ENCODE measurements at places on chromosomes 2 and 18.

DNA sequence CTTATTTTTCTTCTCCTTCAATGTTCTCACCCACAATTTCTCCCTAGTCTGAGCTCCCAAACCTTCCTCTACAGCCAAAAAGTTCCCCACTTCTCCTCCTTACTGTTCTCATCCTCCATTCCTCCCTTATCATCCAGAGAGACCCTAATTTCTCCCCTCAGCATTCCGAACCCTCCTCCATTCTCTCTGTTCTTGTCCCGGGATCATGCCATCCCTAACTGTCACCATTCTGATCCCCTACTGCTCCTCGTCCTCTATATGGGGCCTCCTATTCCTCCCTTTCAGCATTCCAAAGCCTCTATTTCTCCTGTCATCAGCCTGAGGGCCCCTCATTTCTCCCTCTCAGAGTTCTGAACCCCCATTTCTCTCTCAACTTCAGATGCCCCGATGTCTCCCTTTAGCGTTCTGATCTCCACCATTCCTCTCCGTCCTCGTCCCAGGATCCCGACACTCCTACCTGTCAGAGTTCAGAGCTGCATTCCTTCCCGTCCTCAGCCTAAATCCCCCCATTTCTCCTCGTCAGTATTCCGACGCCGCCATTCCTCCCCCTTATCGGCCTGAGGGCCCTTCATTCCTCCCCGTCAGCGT, 522 bp downstream of the MBD1 start:
- no peak for DNase-seq

GRCh38 chr18:43486462-43486861, 209.2 kb upstream of the SYT4 start:
- no peak for DNase-seq

DNA sequence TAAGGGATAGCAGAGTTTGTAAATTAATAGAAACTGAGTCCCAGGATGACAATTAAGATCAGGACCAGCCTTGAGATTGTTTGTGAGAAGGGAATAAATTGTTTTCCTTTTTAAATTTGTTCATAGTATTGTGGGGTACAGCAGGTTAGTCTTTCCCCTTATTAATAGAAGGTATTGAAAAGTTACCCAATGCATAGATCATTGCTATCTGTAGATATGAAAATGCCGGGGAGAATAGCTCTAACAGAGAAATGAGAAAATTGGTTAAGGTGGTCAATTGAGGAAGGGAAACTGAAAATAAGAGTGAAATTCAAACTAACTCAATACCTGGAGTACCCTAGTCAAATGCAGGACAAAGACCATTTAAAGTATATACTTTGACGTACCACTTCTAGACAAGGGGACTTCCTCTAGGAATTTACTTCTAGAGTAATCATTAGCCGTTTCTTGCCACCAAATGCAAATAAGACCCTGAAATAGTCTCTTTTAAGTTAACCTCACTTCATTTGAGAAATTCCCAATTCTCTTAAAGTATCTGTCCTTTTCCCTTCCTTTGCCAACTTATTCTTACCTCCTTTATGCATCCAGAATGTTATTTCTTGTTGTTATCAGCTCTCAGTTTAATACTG, 1224.4 kb upstream of the LRRTM1 start:
- DNase-seq = no peak

GRCh38 chr2:21423854-21424253, 300.1 kb downstream of the TDRD15 start:
- no peak for DNase-seq

GRCh38 chr2:16832910-16833309, 167.3 kb upstream of the CYRIA start:
- no peak for DNase-seq

- no peak for DNase-seq
These were observed 34.2 kb downstream of the RNU4ATAC start for GRCh38 chr2:121564905-121565304.

- no peak for DNase-seq
These were observed 33.8 kb downstream of the RBKS start for GRCh38 chr2:27856386-27856785.

GRCh38 chr2:219418155-219419011, at the start of gene DES:
TSS of gene DES (plus strand) at chr2:219418377. CDS start at chr2:219418463, 86 bp downstream.
- DNase-seq = no peak

DNA sequence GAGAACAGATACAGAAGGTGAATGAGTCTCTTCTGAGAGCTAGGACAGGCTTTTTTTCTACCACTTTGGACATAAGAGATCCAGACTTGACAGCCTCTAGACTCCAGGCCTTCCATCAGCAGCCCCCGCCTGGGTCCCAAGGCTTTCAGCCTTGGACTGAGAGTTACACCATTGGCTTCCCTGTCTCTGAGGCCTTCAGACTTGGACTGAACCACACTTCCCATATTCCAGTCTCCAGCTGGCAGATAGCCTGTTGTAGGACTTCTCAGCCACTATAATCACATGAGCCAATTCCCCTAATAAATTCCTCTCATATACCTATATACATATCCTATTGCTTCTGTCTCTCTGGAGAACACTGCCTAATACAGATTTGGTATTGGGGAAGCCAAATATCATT, 128.2 kb downstream of the MCFD2 start:
- no peak for DNase-seq

- DNase-seq = no peak
These were observed 2.2 kb upstream of the RAX start for GRCh38 chr18:59275406-59275949.

DNA sequence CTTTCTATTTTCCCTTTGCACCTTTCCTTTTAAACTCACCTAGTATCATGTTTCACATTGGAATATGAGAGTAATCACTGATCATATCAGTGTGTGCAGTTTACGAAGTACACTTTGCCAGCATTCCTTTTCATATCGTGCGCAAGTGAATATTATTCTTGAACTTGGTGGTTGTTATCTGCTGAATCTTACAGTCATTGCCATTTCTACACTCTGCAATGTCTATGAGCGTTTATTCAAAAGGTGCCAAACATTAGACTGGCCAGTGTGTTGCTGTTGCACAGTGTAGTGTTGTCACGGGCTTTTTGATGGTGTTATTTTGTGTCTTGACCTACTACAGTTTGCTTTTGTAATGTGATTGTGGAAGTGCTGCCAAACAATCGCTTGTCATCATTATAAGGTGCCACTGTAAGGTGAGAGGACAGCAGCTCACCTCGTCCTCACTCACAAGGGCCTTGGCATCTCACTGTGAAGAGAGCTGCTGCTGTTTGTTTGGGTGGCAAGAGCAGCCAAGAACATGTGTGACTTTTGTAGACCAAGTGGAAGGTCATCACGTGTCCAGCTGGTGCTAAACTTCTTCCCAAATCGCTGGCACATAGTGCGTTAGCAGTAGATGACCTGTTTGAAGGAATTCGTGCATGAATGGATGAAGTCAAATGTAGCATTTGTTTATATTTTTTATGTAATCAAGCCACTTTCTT, 113.3 kb downstream of the MYO1B start:
- no peak for DNase-seq

DNA sequence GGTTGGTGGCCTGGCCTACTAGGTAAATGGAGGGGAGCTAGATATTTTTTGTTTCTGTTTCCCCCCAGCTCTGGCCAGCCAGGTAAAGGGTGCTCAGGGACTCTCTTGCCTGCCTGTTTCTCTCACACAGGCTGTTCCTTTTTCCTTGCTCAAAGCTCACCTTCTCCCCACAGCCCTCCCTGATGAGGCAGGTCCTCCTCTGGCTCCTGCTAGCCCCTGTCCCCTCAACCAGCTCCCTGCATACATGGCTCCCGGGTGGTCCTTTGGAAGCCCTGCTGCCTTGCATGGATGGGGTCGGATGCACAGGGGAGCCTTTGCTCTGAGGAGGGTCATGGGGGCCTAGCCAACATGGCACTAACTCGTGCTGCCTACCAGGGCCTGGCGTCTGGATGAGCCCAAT, 27.8 kb downstream of the DYSF start:
- DNase-seq = no peak

- DNase-seq = no peak
These were observed 35.5 kb downstream of the IL1R2 start for GRCh38 chr2:102027036-102027980.

DNA sequence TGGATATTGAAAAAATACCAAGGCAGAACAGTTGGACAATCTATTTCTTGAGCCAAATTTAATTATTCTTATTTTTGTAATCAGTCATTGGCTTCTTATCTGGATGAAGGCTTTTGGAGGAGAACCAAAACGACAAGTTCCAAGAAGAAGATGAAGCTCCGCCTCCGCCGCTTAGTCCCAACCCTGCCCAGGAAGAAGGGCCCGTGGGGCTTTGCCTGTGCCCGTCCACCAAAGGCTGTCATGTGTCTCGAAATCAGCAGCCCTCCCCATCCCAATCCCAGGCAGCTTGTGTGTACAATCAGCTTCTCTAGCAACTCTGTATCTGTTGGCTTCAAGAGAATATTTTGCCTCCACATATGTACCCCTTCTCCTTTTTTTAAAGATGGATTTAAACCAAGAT, 24.6 kb downstream of the PTRHD1 start:
- DNase-seq = no peak

DNA sequence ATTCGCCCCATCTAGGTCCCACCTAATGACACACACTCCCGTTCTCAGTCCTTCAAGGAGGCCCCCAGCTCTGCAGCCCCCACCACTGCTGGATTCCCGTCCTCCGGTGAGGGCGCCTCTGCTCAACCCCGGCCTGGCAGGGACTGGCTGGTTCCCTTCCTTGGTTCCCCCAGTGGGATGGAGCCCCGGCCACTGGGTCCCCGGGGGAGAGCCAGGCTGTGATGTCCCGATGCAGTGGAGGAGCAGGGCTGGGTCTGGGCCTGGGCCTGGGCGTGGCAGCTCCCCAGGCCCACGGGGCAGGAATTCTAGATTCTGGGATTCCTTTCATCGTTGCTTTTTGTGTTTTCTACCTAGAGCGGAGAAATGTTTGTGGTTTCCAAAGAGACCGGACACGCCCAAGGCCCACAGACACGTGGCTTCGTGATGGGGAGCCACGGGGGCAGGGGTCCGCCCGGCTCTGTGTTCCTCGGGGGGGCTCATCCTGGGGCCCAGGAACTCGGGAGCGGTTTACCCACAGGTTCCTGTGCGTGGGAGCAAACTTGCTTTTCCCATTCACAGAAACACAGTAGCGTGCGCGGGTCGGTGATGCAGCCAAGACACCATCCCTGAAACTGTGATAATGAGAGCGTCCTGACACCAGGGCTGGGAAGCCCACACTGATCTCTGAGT, 67.0 kb downstream of the SLC66A2 start:
- DNase-seq = no peak

- DNase-seq = no peak
These were observed 90.4 kb downstream of the GULP1 start for GRCh38 chr2:188382107-188382506.

DNA sequence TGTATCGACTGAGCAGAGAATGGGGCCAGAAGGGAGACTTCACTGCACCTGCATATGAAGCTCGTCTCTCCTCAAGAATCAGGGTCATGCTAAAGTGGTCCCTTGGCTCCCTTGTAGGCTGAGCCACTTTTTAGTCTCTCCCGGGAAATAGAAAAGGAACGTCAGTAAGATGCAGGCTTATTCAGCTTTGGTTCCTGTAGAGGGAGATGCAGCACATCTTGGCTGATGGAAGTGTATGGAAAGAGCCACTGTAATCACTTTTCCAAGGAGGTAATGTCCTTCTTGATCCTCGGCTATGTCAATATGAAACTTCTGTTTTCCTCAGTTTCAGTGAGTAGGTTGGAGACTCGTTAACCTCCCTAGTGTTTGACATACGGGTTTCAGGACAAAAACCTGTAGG, 235.2 kb downstream of the GCA start:
- no peak for DNase-seq

- DNase-seq = no peak
These were observed 89.6 kb downstream of the TGFA start for GRCh38 chr2:70463997-70464396.

DNA sequence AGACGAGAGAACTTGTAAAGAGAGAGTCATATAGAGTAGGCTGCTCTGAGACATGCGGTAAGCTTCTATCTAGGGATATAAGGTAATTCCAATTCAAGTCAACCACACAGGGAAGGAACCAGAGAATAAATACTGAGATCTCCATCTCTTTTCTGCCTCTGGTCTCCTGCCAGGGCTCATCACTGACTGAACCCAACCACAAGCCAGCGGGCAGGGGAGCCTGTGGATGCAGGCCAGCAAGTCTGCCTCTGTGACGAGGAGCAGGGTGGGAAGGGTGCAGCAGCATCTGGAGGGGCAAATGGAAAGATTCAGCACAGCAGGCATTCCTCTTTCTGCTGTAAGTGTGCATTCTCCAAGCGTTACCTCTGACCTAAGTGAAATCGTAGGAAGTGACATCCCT, 82.2 kb downstream of the ICOS start:
- no peak for DNase-seq

GRCh38 chr2:150125708-150126107, 361.8 kb downstream of the RND3 start:
- no peak for DNase-seq

GRCh38 chr2:131046028-131046917, 47.0 kb downstream of the FAM168B start:
- no peak for DNase-seq

- DNase-seq = no peak
These were observed 32.7 kb upstream of the ABCA12 start for GRCh38 chr2:215171151-215171550.

- DNase-seq = no peak
These were observed 445 bp downstream of the PRPF40A start for GRCh38 chr2:152716805-152717227.

- DNase-seq = no peak
These were observed 259.6 kb upstream of the THUMPD2 start for GRCh38 chr2:40038646-40039045.

DNA sequence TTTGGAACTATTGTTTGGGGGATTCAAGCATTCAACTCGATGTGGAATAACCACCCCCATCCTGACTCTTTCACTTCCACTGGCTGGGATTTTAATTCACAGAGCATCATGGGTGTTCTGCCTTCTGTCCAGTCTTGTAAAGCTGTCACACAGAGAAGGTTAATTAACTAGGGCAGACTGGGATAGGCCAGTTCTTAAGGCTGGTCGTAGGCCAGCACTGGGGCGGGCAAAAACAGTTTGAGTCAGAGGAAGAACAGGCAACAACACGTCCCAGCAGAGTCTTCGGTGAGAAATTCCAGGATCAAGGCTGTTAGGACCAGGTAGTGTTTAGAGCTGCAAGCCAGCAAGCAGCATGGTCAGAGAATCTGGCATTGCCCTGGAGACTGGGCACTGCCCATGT, 4.0 kb upstream of the RNF152 start:
- DNase-seq = no peak

GRCh38 chr2:127606625-127607398, 39.1 kb upstream of the GPR17 start:
- no peak for DNase-seq

DNA sequence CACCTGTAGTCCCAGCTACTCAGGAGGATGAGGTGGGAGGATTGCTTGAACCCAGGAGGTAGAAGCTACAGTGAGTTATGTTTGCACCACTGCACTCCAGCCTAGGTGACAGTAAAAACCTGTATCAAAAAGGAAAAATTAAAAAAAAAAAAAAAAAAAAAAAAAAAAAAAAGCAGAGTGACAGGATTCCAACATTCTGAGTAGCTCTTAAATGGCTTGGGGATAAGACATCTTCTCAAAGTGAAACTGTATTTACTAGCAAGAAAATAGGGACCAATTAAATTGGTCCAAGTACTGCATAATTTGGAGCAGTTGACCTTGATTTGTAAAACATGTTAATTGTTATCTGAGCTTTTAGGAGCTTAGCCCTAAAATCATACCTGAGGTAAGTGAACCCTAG, 65.7 kb upstream of the TMEM247 start:
- DNase-seq = no peak
